Esophagus squamous epithelium (tissue), 5 donors: ENCODE measurements at places on chromosomes 13 and 19.

- DNase-seq = no peak
Measured at GRCh38 chr19:18610556-18611326, 1.9 kb upstream of the TMEM59L start.

GRCh38 chr19:35278578-35279284, 3.6 kb upstream of the HAMP start:
- no peak for DNase-seq

DNA sequence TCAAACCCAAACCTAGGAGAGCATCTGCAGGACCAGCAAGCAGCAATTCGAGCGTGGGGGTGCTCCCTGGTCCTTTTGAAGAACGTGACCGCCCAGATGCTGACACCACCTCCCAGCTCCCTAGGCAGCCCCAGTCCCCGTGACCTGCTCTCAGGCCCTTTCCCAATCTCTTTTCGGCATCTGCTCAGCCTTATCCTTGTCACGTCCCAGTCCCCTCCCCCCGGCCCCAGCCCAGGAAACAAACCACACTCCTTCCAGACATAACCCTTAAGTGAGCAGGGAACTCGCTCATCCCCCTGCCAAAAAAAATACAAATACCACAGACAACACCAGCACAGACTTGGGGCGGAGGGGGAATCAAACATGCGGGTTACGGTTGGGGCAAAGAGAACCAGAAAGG, 3.3 kb downstream of the MLLT1 start:
- no peak for DNase-seq

DNA sequence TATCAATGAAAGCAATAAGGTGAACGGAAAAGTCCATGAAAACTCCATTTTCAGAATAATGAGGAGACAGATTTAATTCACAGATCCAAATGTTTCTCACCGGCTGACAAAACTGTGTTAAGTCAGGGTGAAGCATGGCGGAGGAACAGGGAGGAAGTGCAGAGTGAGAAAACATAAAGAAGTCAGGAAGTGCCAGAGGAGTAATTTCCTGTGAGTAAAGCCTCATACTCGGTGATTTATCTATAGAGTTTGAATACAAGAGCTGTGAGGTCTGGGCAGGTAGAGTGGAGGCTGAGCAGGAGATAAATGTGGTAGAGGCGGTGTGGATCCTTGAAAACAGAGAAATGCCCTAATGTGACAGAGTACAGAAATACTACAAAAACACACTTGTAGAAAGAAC, 11.4 kb downstream of the CARD8 start:
- DNase-seq = no peak

- no peak for DNase-seq
Measured at GRCh38 chr19:10726268-10726667, 8.4 kb downstream of the DNM2 start.

GRCh38 chr19:55384131-55384919, at the start of gene TMEM238:
Gene TMEM238 (minus strand): TSS chr19:55384292. CDS start chr19:55384259, 33 bp downstream.
- DNase-seq = no peak

DNA sequence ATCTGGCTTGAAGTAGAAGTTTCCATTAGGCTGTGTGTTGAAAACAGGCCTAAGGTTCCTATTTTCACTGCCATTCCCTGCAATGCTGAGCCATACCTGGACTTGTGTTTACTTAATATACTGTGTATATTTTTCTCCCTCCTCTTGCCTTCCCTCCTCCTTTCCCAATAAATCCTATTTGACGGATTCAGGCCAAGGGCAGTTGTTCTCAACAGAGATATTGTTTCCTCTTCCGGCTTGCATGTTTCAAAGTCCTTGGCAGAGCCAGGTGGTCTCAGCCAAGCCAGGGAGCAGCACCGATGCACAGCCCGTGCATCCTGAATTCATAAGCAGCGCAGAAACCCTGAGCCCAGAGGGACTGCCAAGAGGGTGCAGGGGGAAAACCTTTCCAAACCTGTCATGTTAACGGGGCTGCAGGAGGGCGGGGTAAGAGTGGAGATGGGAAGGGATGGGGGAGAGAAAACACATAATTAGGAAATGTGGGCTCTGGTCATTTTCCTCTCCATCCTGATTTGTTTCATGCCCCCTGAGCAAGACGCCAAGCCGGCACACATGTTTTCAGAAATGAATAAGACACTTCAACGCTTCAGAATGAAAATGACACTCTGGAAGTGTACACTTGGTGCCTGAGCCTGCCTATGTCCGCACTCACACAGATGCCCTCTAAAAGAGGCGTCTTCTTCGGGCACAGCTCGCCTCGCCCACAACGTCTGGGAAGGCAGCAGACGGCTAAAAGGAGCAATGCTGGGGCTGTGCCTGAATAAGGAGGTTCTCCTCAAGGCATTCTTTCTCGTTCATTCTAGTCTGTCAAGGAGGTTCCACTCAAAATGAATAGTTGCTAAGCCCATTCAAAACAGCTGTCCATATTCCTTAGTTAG, 149.3 kb upstream of the UBL3 start:
- no peak for DNase-seq

DNA sequence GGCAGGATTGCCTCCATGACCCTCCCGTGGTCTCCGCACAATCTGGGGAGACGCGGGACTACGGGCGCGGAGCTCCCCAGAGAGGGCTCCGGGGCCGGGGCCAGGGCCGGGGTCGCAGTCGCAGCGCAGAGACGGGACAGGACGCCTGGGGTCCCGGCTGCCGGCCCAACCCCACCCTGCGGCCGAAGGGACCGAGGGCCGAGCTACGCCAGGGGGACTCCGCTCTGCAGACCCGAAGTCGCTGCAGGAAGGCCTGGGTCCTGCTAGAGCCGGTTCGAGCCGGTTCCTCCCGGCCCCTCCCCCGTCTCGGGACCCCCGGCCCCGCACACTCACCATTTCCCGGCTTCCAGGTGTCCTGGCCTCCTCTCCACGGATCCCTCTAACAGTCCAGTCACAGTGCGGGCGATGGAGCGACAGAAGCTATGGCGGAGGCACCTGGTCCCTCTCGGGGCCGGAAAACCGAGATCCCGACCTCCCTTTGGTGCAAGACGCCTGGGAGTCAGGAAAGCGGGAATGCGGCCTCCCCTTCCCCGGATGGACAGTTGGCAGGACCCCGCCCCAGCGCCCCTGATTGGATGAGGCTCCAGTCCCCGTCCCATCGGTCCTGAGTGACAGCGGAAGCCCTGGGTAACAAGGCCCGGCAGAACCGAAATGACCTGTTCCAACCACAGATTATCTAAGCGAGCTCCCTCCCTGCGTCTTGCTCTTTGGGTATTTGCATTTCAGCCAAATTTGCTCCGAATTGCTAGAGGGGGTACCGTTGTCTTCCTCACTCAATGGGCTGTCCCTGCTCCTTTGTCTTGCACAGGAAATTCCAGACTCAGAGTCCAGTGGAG, at the start of gene ZNF625:
TSS of gene ZNF625 (minus strand) at position 512 of the 836 bp plus-strand sequence. CDS start at position 336, 176 bp downstream.
- no peak for DNase-seq

DNA sequence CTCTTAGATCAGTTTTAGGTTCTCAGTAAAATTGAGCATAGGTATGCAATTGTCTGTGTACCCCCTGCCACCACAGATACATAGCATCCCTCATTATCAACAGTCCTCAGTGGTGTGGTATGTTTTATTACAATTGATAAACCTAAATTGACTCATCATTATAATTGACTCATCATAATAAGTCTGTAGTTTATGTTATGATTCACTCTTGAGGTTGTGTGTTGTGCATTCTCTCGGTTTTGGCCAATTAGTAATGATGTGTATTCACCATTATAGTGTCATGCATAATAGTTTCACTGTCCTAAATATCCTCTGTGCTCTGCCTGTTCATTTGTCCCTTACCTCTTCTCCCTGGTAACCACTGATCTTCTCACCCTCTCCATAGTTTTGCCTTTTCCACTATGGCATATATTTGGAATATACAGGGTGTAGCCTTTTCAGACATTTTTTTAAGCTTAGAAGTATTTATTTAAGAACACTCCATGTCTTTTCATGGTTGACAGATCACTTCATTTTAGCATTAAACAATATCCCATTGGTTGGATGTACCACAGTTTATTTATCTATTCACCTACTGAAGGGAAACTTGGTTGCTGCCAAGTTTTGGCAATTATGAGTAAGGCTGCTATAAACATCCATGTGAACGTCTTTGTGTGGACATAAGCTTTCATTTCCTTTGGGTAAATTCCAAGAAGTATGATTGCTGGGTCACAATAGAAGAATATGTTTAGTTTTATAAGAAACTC, 1620.6 kb upstream of the MIR17HG start:
- no peak for DNase-seq

DNA sequence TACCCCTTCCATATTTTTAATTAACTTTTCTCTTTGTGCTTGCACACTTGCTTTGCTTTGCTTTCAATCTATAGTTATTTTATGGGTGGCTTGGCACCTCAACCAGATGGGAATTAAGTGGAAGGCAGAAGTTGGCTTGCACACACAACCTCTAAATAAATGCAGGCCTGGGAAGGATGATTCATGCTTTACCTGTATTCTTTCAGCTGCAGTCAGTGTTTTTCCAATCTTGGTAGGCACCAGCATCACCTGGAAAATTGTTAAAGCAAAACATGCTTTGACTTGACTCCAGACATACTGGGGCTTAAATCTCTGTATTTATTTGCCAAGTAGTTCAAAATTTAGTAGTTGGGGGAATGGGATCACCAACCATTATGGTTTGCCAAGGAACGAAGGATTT, 543.0 kb downstream of the GPC6 start:
- no peak for DNase-seq

DNA sequence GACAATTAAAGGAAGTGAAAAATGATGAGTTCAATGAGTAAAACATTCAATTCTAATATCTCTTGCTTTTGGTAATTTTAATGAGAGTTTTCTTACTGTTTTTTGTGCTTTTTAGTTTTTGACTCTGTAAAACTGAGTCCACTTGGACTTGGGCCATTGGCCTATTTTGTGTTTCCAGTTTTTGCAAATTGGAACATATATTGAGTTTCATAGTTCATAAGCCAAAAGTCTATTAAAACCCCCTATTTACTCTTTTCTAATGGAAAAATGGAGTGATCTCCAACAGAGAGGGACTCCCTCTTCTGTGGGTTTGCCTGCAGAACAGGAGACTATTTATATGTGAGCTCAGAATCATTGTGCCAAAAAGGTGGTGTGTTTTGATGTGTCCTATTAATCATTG, 219.7 kb upstream of the SPRY2 start:
- DNase-seq = no peak

- DNase-seq = no peak
Measured at GRCh38 chr19:13906521-13906904, 512 bp downstream of the CC2D1A start.

DNA sequence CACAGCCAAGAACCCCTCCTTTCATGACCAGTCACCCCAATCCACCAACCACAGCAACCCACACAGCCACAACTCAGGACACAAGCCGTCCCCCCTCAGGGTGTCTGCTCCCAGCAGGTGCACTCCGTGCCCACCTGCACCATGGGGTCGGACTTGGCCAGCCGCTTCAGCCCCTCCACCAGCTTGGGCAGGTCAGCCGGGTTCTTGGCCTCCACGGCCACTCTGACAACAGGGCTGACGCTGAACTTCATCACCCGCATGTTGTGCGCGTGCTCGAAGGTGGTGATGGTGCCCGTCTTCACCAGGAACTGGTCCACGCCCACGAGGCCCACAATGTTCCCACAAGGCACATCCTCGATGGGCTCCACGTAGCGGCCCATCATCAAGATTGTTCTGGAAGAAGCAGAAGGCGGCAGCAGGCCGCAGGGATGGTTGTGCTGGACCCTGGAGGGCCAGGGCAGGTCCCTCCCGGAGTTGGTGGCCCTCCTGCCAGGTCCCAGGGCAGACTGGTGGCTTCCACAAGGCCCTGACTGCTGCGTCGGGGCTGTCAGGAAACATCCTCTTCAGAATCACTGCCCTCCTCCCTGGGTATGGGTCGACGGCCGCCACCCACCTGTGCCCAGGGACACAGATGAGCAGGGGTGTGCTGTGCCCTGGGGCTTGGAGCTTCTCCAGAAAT, 5.5 kb downstream of the EEF2 start:
- no peak for DNase-seq

GRCh38 chr13:109206616-109207015, 577.2 kb downstream of the MYO16 start:
- DNase-seq = no peak

DNA sequence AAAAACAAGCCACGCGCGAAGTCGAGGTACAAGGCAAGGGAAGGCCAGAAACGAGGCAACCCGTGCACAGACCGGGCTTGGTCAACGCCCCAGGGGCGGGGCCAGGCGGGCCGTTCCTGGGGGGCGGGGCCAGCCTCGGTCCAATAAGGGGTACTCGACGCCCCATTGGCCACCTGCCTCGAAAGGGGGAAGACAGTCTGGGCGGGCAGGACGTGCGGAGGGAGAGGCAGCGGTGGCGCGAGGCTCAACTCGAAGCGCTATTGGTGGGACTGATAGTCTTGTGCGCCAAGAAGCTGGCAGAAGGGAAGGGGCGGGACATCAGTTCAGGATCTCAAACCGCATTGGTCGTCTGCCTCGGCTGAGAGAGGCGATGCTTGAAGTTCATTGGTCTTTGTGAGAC, at the start of gene LYPD4:
TSS of gene LYPD4 (minus strand) at position 83 of the 400 bp plus-strand sequence. CDS start 5,398 bp downstream, outside the sequence.
- no peak for DNase-seq

DNA sequence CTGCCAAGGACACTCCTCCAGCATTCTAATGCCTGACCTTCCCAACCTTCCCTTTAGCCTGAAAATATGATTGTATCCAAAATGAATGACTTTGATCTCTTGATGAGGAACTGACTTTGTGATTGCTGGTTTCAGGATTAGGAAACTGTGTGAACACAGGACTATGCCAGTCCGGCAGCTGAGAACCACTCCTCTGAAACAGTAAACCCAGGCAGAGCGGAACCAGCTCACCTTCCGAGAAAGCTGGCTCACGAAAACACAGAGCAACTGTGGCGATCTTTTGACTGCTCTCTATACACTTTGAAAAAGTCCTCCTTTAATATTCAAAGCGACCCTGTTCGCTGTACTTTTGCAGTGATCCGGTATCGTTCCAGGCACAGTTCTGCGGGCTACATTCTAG, 258.8 kb upstream of the IRS2 start:
- no peak for DNase-seq

GRCh38 chr13:30319655-30320054, 12.3 kb upstream of the KATNAL1 start:
- no peak for DNase-seq

DNA sequence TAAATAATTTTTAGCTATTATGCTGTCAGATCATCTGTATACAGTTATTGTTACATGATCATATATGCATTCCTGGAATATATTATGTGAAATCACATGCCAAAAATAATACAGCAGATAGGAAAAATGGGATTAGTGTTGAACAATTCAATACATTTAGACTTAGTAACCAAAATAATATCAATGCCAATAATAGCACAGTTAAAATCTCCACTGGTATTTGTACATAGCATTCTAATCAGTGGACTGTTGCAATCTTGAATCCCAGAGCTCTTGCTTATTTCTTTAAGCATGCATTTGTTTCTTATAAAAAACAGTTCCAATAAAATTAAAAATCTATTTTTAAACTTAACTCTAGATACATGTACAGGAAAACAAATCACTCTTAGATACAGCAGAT, 2772.2 kb downstream of the PCDH9 start:
- no peak for DNase-seq

DNA sequence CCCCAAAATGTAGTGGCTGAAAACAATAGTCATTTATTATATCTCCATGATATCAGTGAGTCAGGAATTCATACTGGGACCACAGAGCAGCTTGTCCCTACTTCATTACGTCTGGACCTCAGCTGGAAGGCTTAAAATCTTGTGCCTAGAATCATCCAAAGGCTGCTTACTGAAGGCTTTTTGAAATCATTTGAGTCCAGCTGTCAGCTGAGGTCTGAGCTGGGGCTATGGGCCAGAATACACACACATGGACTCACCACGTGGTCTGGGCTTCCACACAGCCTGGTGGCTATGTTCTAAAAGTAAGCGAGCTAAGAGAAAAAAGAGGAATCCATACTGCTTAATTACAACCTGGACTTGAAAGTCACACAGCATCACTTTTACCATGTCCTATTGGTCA, 209.2 kb downstream of the KCTD12 start:
- DNase-seq = no peak
